ENCODE measurements at places on chromosomes 7 and 10.

DNA sequence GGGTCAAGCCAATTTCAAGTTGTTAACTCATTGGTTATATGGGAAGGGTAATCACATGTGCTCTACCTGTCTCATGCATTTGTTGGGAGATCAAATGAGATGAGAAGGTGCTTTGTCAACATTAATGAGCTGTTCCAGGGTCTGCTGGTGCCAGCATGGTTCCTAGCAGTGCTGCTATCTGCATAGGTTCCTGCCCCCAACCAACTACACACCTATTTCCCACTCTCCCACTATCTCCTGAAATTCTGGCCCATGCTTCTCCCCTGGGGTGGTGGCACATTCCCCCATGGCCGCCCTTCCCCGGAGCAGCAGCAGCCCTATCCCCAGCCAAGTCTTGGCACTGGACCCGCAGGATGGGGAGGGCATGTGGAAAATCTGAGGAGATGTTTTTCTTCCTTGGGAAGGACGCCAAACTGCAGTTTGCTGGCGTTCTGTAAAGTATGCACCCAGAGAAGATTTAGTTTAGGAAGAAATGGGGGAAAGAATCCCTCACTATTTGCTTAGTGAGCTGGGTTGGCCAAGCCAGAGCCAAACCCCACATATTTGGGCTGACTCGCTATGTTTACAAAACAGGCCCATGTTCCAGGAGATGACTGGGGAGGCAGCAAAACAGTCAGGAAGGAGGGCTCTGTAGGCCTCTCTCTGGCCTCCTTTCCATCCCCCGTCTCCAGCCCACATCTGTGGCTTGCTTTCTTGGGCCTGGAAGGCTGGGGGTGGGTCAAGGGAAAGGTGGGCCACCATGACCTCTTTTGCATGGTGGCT lies 42.5 kb downstream of the PPP1R3C start:
- DNase-seq: no peak

DNA sequence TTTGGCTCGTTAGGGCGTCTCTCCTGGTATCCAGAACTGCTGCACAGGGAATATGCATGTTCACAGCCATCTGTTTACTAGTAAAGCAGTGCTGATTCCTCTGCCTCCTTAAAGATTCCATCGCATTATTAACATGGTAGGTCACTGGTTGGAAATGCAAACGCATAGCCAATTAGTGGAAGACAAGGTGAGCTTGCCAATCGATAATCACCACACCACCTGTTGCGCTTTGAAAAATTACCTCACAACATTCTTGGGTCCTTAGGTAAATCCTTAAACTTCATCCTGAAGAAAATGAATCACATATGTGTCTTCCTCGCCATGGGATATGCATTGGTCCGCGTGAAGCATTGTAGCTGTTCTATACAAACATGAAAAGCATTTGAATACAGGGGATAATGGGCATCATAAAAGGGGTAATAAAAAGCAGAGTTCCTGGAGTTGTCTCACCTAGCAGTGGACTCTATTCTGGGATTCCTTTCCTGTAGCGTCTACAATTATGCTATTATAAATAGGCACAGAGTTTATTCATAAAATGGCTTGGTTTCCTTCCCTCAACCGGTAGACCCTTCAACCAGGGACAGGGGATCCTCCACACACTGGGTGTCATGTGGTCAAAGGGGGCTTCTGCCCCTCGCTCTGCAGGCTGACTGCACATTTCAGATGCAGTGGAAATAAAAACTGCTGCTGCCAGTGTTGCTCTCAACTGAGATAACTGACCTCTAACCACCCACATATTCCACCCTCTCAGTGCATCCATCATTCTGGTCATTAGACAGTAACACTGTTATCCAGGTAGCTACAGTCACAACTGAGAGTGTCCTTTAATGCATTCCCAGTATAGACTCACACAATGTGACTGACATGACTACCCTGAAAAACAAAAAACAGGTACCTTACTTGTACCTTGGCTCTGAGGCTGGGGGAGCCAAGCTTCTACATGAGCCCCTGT lies 389.2 kb upstream of the NFE2L3 start:
- no peak for DNase-seq

- DNase-seq: no peak
Observed at GRCh38 chr7:96359876-96360275, 38.0 kb upstream of the SLC25A13 start.

GRCh38 chr7:96308253-96308949 lies 13.5 kb downstream of the SLC25A13 start:
- DNase-seq: no peak

GRCh38 chr10:12380999-12381398 lies 31.7 kb downstream of the CAMK1D start:
- no peak for DNase-seq

Data from NCI-H2081 treated with DMSO at 0.1 percent for 48 hours (cell line).